ENCODE measurements at places on chromosomes 2 and 18.

GRCh38 chr2:241130316-241130715 lies 19.0 kb downstream of the PASK start:
- no peak for DNase-seq

- no peak for DNase-seq
Measured at GRCh38 chr2:102834523-102835273, 72.9 kb downstream of the TMEM182 start.

DNA sequence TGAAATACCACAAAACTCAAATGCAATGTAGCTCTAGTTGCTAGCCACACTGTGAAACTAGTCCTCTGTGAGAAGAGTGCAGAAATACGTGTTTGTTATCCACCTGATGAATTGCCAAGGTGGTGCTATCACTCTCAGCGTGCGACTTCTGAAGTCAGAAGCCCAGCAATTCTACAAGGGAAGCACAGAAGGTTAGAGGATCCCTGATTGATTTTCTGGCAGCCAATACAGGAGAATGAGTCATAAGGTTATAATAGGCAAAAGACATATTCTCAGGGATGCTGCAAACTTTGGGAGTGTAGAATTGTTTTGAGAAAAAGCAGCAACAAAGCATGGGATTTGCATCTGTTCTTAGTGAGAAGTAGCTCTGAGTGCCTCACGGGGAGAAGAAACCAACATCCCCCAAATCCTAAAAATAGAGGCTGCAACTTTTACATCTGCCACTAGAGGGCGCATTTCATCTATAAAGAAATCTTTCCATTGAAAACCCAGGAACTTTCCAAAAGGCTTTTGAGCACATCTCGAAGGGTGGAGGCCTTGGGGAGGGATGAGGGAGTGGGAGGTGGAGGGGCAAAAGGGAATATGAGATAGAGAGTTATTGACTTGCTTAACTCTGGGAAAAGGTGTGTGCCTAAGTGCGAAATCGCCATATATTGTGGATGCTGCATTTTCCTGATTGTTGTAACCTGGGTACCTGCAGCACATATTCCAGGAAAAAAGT lies 78.0 kb downstream of the TMEM182 start:
- peak; percentile 23 for DNase-seq

- DNase-seq = no peak
Measured at GRCh38 chr2:159168707-159169106, 117.8 kb downstream of the WDSUB1 start.

- no peak for DNase-seq
Measured at GRCh38 chr2:139374296-139374850, 594.2 kb upstream of the NXPH2 start.

DNA sequence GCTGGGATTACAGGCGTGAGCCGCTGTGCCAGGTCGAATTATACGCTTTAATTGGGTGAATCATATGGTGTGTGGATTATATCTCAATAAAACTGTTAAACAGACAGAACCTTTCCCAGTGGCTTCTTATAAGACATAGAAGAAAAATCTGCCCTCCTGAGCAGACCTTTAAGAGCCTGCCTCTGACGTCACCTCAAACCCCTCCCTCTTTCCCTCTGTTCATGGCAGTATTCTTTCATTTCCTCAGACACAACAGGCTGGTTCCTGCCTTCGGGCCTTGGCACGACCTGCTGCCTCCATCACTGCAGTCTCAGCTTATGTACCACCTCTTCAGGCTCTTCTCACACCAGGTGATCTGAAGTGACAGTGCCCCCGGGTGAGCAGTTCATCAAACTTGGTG lies 14.0 kb upstream of the PDIA6 start:
- DNase-seq = no peak

GRCh38 chr18:74989134-74989533 lies 219.8 kb downstream of the PTGR3 start:
- no peak for DNase-seq

DNA sequence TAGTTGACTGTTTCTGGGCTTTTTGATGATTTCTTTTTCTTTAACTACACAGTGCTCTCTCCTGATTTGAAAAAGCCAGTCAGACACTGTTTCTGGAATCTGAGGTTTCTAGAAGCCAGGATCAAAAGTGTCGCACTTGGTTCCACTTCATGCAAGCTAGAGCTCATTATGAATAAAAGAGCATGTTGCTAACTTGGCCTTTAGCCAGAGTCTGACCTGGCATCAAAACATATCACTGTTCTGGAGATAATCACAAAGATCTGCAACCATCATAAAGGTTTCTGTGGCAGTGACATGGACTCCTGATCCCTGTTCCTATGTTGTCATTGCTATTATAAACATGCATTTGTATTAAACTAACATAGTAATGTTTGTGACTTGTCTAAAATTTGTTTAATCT lies 76.1 kb upstream of the MAPRE2 start:
- DNase-seq = no peak

DNA sequence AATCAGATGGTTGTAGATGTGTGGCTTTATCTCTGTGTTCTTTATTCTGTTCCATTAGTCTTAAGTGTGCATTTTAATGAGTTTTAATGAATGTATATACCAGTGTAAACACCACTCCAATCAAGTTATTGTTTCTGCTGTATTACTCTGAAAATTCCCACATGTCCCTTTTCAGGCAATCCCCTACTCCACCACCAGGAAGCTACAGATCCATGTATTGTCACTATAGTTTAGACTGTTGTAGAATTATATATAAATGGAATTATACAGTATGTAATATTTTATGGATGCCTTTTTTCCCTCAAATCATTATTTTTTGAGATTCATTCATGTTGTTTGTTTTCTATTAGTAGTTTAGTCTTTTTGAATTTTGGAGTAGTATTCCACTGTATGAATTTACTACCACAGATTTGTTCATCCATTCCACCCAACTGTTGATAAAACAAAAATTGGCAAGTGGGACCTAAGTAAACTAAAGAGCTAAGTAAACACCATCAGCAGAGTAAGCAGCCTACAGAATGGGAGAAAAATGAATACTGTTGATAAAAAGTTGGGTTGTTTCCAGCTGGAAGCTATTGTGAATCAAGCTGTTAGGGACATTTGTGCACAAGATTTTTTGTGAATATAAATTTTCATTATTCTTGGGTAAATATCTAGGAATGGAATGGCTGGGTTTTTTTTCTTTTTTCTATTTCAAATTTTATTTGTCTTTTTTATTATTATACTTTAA lies 262.0 kb downstream of the CAMKMT start:
- no peak for DNase-seq

GRCh38 chr2:143974262-143974661 lies 545.7 kb downstream of the ZEB2 start:
- no peak for DNase-seq

GRCh38 chr2:59005836-59006615 lies 764.9 kb upstream of the FANCL start:
- DNase-seq = no peak

GRCh38 chr18:12694032-12694431 lies 8.5 kb downstream of the CEP76 start:
- DNase-seq = no peak

GRCh38 chr2:19826874-19827273 lies 74.9 kb downstream of the TTC32 start:
- no peak for DNase-seq

DNA sequence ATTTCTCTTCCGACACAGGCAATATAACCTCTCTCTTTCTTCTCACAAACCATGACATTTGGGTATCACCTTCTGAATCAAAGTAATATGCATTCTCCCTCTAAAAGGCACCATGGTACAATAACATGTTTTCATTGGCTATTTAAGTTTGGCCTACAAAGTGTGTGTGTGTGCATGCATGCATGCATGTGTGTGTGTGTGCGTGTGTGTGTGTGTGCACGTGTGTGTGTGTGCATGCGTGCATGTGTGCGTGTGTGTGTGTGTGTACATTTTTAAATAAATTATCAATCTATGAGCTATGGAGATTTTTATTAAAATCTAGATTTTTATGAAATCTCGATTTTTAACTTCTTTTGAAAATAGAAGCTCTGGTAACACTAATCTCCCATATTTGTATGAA lies 745.3 kb upstream of the ZEB2 start:
- DNase-seq = no peak

GRCh38 chr2:205913668-205914067 lies 172.3 kb downstream of the INO80D start:
- no peak for DNase-seq

DNA sequence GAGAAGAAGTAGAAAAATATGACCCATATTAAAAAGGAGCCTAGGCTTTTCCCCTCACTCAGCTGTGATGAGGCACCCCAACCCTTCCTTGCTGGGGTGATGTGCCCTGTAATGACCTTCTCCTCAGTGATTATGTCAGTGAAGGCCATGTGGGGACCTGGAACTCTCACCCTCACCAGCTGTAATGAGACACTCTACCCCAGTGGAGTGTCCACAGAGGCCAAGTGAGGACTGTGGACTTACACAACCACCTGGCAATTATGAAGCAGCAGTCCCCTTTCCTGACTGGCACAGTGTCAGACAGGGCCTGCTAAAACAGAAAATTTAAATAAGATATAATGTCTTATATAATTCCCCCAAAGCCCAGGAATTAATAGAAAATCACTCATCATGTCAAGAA lies 54.2 kb downstream of the SEMA4F start:
- peak; percentile 26 for DNase-seq

DNA sequence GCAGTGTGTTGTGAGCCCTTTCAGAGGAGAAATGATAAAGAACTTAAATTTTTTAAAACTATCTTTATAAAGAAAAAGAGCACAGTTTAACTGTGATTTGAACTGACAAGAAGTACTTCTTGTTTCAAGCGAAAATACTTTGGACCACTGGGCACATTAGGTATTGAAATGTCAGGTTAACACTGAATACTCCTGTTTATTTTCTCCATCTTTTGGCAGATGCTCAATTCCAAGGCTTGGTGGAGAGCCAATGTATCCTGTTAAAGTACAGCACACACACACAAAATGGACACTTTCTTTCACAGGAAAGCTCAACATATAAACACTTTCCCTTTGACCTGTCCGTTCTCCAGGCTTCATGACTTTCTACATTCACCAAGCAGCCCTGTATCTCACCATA lies 32.6 kb upstream of the SP3 start:
- no peak for DNase-seq

GRCh38 chr18:36312806-36313395 lies 15.4 kb downstream of the FHOD3 start:
- no peak for DNase-seq

GRCh38 chr2:65350651-65351056 lies 81.7 kb downstream of the SPRED2 start:
- no peak for DNase-seq

GRCh38 chr2:163626639-163627109 lies 109.1 kb downstream of the FIGN start:
- DNase-seq = no peak

- no peak for DNase-seq
Measured at GRCh38 chr18:10035281-10035991, 121.6 kb downstream of the VAPA start.

DNA sequence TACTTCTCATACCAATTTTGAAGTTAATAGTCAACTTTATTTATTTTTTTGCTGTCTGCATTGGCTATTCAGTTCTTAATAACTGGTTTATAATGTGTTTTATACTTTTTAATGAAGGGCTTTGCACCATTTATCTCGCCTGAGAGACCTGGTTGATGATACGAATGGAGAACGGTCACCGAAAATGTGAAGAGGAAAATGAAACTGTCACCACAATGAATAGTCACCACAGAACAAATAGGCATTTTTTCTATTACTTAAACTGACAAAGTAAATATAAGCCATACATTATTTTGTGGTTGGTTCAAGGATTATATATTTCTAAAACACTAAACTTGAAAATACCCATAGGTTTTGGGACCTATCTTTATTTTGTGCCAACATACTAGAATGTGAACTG lies 20.4 kb downstream of the C18orf54 start:
- no peak for DNase-seq

DNA sequence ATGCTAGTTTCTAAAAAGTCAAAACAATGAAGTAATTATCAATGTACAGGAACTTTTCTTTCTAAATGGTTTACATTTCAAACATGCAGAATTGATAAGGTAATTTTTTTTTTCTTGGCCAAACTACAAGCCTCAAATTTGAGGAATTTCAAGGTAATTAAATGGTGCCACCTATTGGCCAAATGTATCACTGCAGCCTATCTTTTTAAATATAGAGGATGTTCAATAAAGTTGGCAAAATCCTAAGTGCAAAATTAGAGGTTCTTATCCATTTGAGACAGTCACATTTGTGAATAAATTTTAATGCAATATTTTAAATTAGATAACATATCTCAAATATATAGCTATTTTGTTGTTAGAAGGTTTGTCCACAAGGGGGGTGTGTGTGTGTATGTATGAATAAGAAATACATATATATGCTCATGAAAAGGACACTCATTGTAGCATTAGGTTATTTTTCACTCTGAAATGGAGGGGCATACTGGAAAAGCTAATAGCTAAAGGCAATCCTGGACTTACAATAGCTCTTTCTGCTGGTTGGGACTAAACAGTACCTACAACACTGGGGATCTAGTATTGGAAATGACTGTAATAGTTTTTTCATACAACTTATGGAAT lies 26.2 kb downstream of the MMADHC start:
- peak; percentile 12 for DNase-seq

DNA sequence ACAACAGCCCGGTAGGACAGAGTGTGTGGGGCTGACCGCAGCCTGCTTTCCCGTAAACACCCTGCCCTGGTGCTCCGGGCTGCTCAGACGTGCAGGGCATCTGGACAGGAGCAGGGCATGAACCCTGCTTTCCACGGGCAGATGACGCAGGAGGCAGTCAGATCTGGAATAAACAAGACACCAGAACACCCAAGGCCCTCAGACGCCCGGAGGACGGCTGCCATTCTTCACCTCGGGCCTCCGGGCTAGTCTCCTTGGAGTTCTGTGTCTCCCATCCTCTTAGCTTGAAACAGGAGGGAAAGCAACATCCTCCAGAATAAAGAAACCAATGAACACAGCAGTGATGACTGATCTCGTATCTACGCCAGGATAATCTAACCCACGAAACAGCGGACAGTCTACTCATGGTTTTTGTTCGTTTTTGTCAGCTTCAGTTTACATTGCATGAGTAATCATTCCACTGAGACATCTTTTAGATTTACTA lies 7.3 kb downstream of the PXDN start:
- DNase-seq = no peak

GRCh38 chr2:168401771-168402170 lies 54.3 kb upstream of the CERS6 start:
- DNase-seq = no peak

All from CD14-positive monocyte (primary cell).